Smooth muscle cell of trachea (primary cell): ENCODE measurements at places on chromosomes 1 and 21. TPM values are rescaled to one million over a fixed set of nuclear protein-coding genes. Genes with fewer than 3 reads are reported as not detected.

SLC25A44 gene
- 7.7 and 8.1 TPM in 2 replicates for total RNA-seq

GPR25 gene
- not detected in 2 replicates for total RNA-seq

FCRL5 gene
- not detected in 2 replicates for total RNA-seq

LCE1F gene
- not detected in 2 replicates for total RNA-seq

SERTAD4 gene
- 0.17 and 0.29 TPM in 2 replicates for total RNA-seq

SEMA6C gene
- 1.2 and 1.3 TPM in 2 replicates for total RNA-seq

MCOLN3 gene
- total RNA-seq: 5.8 and 6.1 TPM in 2 replicates

ATP1A2 gene
- total RNA-seq: 0.58 and 5.8 TPM in 2 replicates
